ENCODE measurements at places on chromosomes 13 and 19.

DNA sequence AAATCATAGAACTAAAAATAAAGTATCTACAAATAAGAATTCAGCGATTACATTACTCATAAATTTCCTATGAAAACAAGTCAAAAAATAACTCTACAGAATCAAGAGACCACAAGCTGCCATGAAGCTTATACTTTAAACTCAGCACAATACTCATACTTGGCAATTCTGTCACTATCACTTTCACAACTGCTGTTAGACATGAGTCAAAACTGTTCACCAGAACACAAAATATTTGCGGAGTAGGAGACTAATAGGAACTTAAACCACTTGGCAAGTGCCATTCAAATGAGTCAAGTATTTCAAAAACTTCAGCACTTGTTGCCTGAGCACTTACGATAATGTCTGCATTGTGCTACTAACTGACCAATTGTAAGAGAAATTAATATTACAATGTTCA lies 387.8 kb upstream of the GPC6 start:
- no peaks in the 10 kb centered on the region for H3K4me1 ChIP-seq
- H3K36me3 ChIP-seq, result no peaks in the 10 kb centered on the region

DNA sequence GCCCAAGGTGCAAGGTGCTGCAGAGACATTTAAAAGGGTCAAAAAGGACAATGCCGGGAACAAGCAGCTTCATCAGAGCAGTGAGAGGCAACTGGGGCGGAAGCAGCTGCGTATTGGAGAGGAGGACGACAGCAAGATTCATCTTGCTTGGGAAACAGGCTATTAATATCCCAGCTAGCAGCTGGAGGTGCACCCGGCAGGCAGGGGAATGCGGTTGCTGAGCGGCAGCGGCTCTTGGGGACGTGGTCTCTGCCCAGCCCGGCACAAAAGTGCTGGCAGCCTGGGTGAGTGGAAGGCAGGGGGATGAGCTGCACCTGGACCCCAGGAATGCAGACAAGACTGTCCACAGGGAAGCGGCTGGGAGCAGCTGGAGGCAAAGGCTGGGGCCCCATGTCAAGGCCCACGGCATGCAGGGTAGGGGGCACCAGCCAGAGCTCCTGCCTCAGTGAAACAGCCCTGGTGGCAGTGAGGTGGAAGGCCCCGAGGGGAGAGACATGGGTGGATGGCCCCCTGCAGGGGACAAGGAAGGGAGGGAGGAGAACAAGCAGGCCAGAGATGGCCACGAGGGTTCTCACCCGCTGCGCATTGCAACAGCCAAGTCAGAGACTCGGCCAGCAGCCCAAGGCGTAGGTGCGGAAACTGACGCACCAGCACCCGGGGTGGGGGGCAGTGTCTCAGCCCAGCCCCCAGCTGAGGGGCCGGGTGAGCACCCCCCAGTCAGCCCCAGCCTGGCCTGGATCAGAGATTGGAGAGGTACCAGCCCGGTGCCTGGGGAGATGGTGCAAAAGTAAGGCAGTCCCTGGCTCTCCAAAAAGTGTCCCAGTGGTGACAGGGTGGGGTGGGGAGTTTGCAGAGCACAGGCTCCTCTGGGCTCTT lies 34.4 kb downstream of the PEPD start:
- no peak for DNase-seq
- no peaks in the 10 kb centered on the region for H3K36me3 ChIP-seq
- H3K27me3 ChIP-seq, result no peaks in the 10 kb centered on the region
- H3K27ac ChIP-seq, result no peak overlapping the region
- no peak overlapping the region for H3K4me3 ChIP-seq

- H3K27me3 ChIP-seq, result no peaks in the 10 kb centered on the region
- H3K4me3 ChIP-seq, result no peak overlapping the region
- no peak for DNase-seq
- H3K27ac ChIP-seq, result peak overlapping the region; percentile 49
- H3K36me3 ChIP-seq, result no peaks in the 10 kb centered on the region
These were observed 137.8 kb upstream of the TSC22D1 start for GRCh38 chr13:44713788-44714469.

DNA sequence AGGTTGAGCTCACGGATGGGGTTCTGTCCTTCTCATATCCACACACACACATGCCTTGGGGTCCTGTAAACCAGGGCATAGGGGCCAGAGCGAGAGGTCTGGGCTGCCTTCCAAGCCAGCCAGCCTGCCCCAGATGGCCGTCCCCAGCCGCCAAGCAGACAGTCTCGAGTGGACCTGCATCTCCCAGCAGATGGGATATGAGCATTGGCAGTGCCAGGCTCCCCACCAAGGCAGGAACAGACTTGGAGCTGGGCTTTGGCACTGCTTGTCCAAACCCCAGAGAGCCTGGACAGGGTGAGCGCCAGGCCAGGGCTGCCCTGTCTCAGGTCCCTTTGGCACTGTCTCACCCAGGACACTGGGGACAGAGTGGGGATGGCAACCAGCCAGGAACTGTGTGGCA lies 130.4 kb downstream of the DPF1 start:
- H3K4me3 ChIP-seq, result no peak overlapping the region
- no peaks in the 10 kb centered on the region for H3K36me3 ChIP-seq
- H3K27ac ChIP-seq, result no peak overlapping the region
- H3K27me3 ChIP-seq, result no peaks in the 10 kb centered on the region
- H3K4me1 ChIP-seq, result peaks cover 11% of the 10 kb centered on the region

DNA sequence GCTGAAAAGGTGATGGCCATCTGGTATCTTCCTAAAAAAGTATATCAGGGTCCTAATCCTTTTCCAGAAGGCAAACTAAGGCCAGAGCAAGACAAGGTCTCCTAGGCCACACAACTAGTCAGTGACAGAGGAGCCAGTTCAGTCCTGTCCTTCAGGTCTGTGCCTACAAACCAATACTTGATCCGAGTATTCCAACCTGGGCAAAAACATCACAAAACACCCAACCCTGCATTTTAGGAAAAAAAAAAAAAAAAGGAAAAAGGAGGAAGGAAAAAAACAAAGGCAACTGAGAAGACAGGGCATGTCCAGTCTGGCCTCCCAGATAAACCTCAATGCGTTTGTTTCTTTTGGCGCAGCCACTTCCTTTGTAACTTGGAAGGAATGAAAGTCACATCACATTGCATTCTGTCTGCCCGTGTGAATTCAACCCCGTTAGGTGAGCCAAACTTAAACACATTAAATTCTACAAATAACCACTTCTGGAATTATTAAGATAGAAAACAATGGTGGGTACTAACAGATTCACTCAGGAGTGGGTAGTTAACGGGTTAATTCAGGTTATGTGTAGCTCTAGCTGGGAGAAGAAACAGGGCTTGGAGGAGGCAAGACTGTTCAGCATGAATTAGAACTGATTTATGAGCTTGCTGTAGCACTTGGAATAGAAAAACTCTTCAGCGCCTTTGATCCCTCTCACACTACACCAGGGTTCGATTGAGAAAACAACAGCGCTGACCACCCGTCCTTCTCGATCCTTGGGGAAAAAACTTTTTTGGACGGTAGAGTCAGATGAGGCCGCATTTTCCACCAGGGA lies 43.0 kb upstream of the HNRNPA1L2 start:
- H3K4me1 ChIP-seq, result peaks cover 13% of the 10 kb centered on the region
- H3K27me3 ChIP-seq, result no peaks in the 10 kb centered on the region
- H3K36me3 ChIP-seq, result no peaks in the 10 kb centered on the region
- H3K4me3 ChIP-seq, result peak overlapping the region; percentile 71

GRCh38 chr13:27607125-27607524 lies 13.2 kb downstream of the LNX2 start:
- peaks cover 38% of the 10 kb centered on the region for H3K4me1 ChIP-seq
- H3K4me3 ChIP-seq, result peak overlapping the region; percentile 13
- H3K27ac ChIP-seq, result peak overlapping the region; percentile 66
- H3K36me3 ChIP-seq, result no peaks in the 10 kb centered on the region
- no peaks in the 10 kb centered on the region for H3K27me3 ChIP-seq
- DNase-seq, result peak; percentile 36

DNA sequence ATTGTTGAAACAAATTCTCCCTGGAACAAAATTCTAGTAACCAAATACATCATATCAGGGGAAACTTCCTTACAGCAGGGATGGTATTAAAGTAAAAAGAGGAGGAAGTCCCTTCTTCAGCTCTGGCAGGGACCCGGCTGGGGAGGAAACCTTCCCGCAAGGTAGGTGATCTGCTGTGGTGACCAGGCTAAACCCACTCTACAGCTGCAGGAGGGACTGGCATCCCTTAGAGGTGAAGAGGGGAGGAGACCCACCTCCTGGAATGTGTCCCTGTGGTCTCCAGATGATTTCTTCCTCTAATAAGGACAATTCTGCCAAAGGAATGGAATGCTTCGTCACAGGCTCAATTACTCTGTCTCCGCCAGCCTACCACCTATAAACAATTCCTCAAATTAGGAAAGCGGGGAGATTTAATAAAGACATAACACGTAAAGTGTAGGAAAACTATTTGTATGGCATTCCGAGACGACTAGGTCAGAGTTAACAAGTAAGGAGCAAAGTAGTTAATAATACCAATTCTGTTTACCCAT lies 637 bp upstream of the PDS5B start:
- no peaks in the 10 kb centered on the region for H3K36me3 ChIP-seq
- H3K27me3 ChIP-seq, result no peaks in the 10 kb centered on the region
- peak overlapping the region; percentile 91 for H3K27ac ChIP-seq
- peaks cover 31% of the 10 kb centered on the region for H3K4me1 ChIP-seq
- DNase-seq, result peak; percentile 17

DNA sequence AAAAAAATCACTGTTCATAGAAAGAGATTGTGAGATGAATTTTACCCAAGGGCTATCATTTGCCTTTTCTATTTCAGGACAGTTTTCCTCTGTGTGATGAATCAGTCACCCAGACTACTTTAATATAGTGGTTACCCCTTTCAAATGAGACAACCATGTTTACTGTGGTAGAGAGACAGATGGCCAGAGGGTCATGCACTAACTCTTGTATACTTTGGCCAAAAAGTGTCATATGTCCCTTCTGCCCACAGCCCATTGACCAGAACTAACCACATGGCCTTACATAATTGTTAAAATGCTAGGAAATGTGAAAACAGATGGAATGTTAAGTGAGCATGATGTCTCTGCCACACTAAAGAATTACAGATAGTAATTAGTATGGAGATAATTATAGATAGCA lies 498.7 kb downstream of the DACH1 start:
- no peaks in the 10 kb centered on the region for H3K27me3 ChIP-seq
- H3K4me1 ChIP-seq, result no peaks in the 10 kb centered on the region
- H3K36me3 ChIP-seq, result no peaks in the 10 kb centered on the region
- DNase-seq, result no peak
- no peak overlapping the region for H3K27ac ChIP-seq

GRCh38 chr13:111616203-111616602 lies 295.8 kb downstream of the TEX29 start:
- H3K27me3 ChIP-seq, result no peaks in the 10 kb centered on the region
- no peaks in the 10 kb centered on the region for H3K36me3 ChIP-seq
- no peaks in the 10 kb centered on the region for H3K4me1 ChIP-seq
- no peak overlapping the region for H3K4me3 ChIP-seq
- no peak for DNase-seq

GRCh38 chr19:49677901-49678674 lies 1.0 kb downstream of the PRMT1 start:
- peak; percentile 41 for DNase-seq
- peaks cover 22% of the 10 kb centered on the region for H3K36me3 ChIP-seq
- peak overlapping the region; percentile 98 for H3K4me3 ChIP-seq
- H3K4me1 ChIP-seq, result peaks cover 36% of the 10 kb centered on the region
- no peaks in the 10 kb centered on the region for H3K27me3 ChIP-seq
- H3K27ac ChIP-seq, result peak overlapping the region; percentile 99

DNA sequence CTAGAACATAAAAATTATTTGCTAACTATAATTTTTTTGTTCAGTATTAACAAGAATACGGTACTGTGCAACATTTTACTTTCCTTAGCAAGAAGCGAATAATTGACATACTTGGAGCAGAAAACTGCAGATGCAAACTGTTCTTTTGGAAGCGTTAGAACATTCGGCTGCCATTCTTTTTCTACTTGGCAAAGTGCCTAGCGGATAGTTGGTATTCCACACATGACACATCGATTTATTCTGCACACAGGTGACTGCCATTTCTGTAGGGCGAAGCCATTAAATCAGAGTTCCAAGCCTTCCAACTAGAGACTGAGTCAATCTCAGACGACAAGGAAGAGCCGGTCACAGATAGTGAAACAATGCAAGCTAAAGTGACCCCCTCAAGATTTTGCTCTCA lies 117.4 kb downstream of the TRPC4 start:
- no peak overlapping the region for H3K4me3 ChIP-seq
- H3K4me1 ChIP-seq, result no peaks in the 10 kb centered on the region
- no peak overlapping the region for H3K27ac ChIP-seq
- H3K36me3 ChIP-seq, result no peaks in the 10 kb centered on the region
- DNase-seq, result no peak
- H3K27me3 ChIP-seq, result no peaks in the 10 kb centered on the region

DNA sequence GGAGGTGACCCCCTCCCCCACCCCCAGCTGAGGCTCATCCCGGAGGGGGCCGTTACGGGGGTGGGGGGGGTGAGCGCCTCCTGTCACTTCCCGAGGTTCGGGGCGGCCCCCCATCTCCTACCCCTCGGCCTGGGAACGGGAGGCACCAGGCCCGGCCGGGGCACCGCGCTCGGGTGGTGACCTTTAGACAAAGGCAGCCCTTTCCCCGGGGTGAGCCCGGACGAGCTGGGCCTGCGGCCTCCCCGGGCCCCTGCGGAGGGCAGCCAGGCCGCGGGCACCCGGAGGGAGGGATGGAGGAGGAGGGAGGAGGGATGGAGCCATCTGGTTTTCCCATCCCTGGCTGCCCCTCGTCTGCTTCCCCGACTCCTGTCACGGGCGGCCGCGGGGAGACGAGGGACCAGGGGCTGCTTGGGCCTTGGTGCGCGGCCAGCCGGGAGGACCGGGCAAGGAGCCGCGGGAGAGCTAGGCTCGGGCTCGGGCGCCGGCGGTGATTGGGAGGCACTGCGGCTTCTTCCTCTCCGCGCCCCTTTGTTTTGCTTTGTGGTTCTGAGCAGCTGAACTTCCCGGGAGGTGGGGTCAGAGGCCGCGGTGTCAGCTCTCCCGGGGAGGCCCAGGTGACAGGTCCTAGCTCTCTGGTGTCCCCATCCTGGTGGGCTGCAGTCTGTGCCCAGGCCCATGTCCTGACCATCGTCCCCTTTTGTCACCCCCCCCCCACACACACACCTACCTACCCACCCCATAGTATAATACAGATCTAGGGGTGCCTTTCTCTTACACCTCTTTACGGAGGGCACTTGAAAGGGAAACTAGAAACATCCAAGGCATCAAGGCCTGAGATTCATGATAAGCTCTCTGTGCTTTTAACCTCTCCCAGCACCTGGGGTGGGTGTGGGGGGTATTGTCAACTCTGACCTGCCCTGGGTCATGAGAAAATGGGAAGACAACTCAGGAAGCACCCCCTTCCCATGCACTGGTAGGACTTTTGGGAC lies 1.3 kb downstream of the BICRA start:
- H3K27ac ChIP-seq, result peak overlapping the region; percentile 100
- peaks cover 51% of the 10 kb centered on the region for H3K4me1 ChIP-seq
- peak overlapping the region; percentile 94 for H3K4me3 ChIP-seq
- H3K36me3 ChIP-seq, result no peaks in the 10 kb centered on the region

- peak overlapping the region; percentile 87 for H3K27ac ChIP-seq
- peak; percentile 70 for DNase-seq
- no peaks in the 10 kb centered on the region for H3K36me3 ChIP-seq
- no peaks in the 10 kb centered on the region for H3K27me3 ChIP-seq
- peak overlapping the region; percentile 38 for H3K4me3 ChIP-seq
- peaks cover 54% of the 10 kb centered on the region for H3K4me1 ChIP-seq
These were observed 35.3 kb upstream of the NPAS1 start for GRCh38 chr19:46984077-46985010.

GRCh38 chr19:51891193-51891747 lies 3.5 kb upstream of the ZNF577 start:
- H3K4me3 ChIP-seq, result no peak overlapping the region
- H3K36me3 ChIP-seq, result peaks cover 45% of the 10 kb centered on the region
- H3K27me3 ChIP-seq, result no peaks in the 10 kb centered on the region
- DNase-seq, result no peak
- H3K27ac ChIP-seq, result no peak overlapping the region

Data from gastrocnemius medialis (tissue), 4 donors.